ENCODE measurements at places on chromosomes 3 and 15. TPM values are rescaled to one million over a fixed set of nuclear protein-coding genes. Genes with fewer than 3 reads are reported as not detected.

Gene KLF15
- total RNA-seq: 3.3 TPM

- DNase-seq: no peak
- H3K27me3 ChIP-seq: no peaks in the 10 kb centered on the region
- H3K4me3 ChIP-seq: no peak overlapping the region
- no peaks in the 10 kb centered on the region for H3K36me3 ChIP-seq
- peaks cover 19% of the 10 kb centered on the region for H3K4me1 ChIP-seq
These were observed 208.6 kb upstream of the PFN2 start for GRCh38 chr3:150179330-150179729.

Gene RASSF1
- 11.7 TPM for total RNA-seq

Gene ONECUT1
- total RNA-seq: 0.14 TPM

DNA sequence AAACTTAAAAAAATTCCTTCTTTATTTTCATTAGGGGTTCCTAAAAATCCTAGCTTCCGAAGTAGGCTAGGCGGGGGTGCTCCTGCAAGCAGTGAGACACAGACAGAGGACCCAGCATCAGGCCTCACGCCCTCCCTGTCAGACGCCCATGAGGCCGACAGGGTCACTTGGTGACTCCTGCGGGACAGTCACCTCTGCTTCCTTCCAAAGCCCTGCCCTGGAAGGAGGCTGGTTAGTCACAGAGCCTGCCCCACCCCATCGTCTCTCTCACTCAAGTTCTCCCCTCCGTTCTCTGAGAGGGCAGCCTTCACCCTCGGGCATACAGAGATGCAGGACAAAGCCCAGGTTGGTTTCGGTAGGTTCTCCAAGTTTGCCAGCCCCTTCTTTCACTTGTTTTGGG is 38.6 kb downstream of the EHD4 start:
- H3K27ac ChIP-seq: no peak overlapping the region
- peaks cover 6% of the 10 kb centered on the region for H3K36me3 ChIP-seq
- no peak overlapping the region for H3K4me3 ChIP-seq
- no peak for DNase-seq
